Fibroblast of skin of right biceps (primary cell): ENCODE measurements at places on chromosomes 5 and 9.

- DNase-seq = peak; percentile 3
Measured at GRCh38 chr5:80569961-80570786, at the start of gene ANKRD34B. TSS of gene ANKRD34B (minus strand) at chr5:80570280. CDS start at chr5:80560019, 10,261 bp downstream.

DNA sequence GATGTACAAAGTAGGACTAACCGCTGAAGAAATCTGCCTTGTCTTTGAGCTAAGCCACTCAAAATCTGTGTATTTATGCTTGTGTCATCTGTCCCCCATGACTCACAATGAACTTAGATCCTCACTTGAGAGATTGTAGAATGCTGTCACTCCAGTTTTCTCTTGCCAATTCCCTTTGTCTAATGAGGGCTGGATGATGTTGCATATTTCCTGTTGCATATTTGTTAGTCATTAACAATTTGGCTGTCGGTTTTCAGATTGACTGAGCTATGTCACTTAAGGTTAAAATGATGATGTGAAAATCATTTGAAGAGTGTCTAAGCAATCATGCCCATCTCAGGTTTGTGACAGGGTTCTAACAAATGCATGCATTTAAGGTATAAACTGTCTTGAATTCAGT lies 481.7 kb downstream of the CDH10 start:
- peak; percentile 83 for DNase-seq

DNA sequence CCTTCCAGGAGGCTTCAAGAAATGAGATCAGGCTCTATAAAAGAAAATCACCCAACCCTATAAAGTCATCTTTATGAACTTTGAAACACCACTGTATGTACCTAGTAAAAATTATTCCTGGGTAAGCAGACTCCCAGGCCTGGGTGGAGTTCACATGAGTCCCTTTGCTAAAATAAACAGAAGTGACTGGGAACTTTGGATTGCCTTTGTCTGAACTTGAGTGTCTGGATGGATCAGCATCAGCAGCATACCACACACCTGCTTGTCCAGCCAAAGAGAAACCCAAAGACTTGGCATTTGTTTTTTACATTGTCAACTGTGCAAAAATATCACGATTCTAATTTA lies 79.6 kb upstream of the CDKN2B start:
- no peak for DNase-seq

GRCh38 chr9:3541206-3541605 lies 15.4 kb upstream of the RFX3 start:
- no peak for DNase-seq

GRCh38 chr5:24439465-24439864 lies 205.3 kb downstream of the CDH10 start:
- no peak for DNase-seq

DNA sequence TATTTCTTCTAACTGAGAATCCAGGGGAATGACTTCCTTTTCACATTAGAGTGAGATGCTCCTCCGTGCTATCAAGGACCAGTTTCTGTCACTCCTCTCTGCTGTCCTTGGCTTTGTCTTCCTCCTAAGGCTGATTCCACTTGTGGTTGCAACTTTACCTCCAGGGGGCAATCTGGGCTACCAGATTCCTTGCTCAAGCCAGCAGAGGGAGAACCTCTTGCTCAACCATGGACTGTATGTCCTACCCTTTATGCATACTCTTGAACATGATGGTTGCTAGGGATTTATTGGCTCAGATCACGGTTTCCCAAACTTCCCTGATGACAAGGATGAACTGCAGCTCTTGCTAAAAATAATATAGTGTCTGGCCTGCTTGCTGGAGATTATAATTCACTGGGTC lies 24.0 kb downstream of the NNT start:
- peak; percentile 59 for DNase-seq

DNA sequence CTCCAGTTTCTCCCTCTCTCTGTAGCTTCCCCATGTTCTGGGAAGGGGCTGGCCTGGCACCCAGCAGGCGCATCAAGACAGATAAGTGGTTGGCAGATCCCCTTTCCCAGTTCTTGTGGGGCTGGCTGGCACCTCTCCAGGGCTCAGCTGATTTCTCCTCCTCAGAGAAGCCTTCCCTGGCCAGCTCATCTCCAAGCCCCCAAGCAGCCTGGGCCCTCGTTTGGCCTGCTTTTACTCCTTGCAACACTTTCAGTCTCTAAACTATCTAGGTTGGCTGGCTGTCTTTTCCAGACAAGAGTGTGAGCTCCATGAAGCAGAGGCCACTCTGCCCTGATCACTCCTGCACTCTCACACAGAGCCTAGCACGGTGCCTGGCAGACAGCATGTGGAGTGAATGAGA lies 13.5 kb downstream of the MACROH2A1 start:
- no peak for DNase-seq

GRCh38 chr5:174198541-174198940 lies 153.0 kb downstream of the NSG2 start:
- DNase-seq = no peak

DNA sequence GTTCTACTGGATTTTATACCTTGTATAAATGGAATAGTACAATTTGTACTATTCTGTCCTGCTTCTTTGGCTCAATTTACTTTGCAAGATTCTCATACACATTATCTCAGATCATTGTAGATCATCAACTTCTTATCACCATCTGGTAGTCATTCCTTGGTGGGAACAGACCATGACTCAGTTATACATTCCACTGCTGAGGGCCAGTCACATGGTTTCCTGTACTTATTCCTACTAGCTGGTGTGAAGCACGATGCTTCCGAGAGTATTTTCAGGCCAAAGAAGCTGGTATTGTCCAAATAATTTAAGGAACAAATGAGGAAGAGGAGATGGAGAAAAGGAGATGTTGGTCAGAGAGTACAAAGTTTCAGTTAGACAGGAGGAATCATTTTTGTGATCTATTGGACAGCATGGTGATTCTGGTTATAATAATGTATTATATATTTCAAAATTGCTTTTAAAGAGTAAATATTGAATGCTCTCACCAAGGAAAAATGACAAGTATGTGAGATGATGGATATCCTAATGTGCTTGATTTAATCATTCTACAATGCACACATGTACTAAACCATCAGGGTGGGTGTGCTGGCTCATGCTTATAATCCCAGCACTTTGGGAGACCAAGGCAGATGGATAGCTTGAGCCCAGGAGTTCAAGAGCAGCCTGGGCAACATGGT lies 124.1 kb downstream of the SYK start:
- peak; percentile 94 for DNase-seq

GRCh38 chr9:16450578-16450977 lies 419.9 kb downstream of the BNC2 start:
- DNase-seq = no peak

DNA sequence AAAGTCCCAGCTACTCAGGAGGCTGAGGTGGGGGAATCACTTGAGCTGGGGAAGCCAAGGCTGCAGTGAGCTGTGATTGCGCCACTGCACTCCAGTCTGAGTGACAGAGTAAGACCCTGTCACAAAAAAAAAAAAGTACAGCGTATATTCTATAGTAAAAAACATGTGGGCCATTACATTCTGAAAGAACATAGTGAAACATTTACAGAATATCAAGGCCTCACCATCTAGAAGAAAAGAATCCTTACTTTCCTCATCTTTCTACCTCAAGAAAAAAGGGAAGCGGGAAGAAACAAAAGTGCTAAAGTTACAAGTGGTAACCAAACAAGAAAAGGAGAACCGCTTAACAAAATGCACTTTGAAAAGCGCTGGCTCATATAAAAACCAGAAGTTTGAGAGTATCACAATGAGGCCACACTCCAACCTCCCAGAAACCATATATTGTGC lies 5.7 kb upstream of the SYK start:
- DNase-seq = no peak

DNA sequence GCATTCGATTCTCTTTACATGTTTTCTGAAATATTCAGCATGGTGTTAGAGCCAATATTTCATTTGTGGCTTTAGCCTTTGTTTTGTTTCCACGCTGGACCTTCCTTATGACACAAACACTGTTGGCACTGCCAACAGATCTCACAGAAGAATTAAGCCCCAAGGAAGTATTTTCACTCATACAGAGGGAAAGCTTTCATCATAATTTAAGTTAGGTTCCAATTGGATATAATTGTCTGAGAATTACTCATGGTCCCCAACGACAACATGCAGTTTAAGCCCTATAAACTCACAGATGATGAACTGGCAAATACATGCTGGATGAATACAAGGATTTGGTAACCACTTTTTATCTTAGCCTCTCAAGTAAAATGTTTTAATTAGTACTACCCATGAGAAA lies 259.5 kb downstream of the EBF1 start:
- DNase-seq = peak; percentile 39
